DMS79 (cell line): ENCODE measurements at places on chromosomes 3 and 15.

DNA sequence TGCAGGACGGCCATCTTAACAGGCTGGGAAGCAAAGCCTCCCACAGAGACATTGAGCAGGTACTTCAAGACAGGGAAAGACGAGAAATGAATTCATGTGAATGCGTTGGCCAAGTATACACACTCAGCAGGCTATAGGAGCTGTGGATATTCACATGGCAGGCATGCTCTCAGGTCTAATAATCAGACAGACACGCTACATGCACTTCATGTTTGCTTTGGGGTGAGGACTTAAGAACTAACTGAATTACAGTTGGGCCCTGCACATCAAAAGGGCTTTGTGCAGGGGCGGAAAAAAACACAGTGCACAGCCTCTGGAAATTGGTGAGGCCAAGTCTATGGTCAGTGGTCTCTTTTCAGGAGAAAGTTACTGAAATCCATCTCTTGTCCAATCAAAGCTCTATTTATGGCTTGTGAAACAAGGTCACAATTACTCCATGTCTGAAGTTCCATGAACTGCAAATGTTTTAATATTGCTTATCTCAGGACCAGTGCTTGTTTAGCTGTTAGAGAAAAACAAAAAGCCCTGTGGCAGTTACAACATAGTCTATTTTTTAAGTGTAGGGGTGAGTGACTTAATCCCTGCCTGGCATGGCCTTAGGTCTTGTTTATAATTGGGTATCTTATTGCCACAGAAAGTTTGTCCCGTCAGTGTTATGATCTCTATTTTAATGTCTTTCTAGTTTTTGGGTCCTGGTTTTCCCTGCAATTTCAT, 100.6 kb upstream of the GOLGA6L6 start:
- no peak for DNase-seq

- no peak for DNase-seq
Measured at GRCh38 chr3:7160689-7161088, 299.8 kb downstream of the GRM7 start.

GRCh38 chr3:147368561-147369221, 37.7 kb downstream of the ZIC4 start:
- no peak for DNase-seq

DNA sequence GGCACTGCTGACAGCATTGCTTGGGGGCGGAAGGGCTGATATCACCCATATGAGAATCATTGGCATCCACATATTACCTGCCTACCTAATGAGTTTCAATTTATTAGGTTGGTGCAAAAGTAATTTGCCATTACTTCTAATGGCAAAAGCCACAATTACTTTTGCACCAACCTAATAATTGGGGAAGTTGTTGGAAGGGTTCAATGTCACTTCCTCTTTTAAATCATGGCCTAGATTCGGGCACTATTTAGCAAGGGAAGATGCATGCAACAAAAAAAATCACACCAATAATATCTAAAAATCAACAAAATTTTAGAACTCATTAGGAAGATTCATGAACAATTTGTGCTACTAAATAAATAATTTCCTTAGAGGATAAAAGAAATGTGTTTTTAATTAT, 56.0 kb upstream of the AGTR1 start:
- DNase-seq, result no peak

DNA sequence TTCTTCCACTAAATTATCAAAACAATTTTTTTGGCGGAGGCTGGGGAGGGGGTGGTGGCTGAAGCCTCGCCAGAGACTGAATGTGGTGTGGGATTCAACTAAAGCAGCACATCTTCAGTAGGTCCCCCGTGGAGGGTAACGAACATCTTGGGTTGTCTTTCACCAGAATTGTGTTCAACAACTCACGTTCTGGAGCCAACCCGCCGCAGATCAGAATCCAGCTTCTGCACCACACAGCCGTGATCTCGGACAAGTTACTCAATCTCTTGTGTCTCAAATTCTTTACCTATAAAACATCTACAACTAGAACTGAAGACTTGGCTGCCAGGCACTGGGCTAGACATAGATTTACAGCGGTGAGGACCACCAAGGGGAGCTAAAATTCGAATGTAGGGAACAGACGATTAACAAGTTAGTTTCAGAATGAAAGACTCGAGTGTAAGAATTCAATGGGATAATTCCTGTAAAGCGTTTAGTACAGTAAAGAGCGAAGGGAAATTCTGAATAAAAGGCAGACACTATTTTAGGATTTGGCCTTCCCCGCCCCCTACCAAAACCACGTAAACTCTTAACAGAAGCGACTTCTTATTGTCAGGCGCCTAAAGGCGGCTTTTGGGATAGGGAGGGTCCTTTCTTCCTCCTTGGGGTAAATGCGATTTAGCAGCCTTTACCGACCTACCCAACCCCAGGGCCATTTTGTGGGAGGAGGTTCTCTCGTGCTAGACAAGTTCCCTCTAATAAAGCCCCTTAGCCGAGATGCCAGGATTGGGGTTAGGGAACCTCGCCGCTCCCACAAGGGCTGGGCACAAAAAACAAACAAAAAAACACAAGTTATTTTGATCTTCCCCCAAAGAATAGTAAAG, 697 bp upstream of the RAB5A start:
- no peak for DNase-seq

DNA sequence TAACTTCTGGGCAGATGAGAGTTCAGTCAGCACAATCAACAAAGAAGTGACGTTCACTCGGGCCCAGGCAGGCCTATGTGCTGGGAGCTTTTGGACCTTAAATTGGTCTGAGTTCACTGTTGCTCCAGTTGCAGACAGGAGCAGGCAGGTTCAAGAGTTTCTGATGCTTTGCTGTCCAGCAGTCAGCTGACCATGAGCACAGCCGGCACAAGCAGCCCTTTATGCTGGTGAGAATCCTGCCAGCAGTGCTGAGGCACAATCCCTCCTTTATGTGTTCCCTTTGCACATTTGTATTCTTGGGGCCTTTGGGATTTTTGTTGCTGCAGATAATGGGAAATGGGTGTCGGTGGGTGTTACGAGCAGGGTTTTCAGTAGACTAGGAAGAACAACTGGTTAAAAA, 81.2 kb upstream of the GOLGA8J start:
- no peak for DNase-seq

DNA sequence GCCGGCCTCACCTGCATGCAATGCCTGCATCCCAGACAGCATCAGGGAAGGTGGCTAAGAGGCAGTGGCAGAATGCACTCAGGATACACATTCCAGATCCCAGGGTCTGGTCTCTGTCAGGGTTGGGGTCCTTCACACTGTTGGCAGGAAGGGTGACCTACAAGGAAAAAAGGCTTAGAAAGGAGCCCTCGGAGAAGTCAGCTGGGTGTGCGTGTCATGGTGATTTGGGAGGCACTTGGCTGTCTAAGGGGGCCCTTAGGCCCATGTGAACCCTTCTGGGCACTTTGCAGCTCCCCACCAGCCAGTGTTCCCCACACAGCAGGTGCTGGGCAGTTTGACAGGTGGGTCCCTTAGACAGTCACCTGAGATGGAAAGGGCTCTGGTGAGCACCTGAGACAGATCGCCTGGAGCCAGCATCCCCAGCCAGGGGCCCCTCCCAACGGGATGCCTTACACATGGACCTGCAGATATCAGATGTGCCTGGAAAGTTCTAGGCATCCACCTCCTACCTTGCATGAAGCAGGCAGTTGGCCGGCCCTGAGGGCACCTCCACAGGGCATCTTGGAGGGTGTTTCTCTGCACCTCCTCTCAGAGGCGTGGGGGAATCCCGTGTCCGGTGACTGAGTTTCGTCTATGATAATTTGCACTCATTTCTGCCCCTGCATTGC, 131.6 kb downstream of the LRRK1 start:
- DNase-seq, result no peak
